ENCODE measurements at places on chromosomes 5 and 9.
A peak's percentile ranks its signal among the peaks of the same experiment; 100 is the strongest.

DNA sequence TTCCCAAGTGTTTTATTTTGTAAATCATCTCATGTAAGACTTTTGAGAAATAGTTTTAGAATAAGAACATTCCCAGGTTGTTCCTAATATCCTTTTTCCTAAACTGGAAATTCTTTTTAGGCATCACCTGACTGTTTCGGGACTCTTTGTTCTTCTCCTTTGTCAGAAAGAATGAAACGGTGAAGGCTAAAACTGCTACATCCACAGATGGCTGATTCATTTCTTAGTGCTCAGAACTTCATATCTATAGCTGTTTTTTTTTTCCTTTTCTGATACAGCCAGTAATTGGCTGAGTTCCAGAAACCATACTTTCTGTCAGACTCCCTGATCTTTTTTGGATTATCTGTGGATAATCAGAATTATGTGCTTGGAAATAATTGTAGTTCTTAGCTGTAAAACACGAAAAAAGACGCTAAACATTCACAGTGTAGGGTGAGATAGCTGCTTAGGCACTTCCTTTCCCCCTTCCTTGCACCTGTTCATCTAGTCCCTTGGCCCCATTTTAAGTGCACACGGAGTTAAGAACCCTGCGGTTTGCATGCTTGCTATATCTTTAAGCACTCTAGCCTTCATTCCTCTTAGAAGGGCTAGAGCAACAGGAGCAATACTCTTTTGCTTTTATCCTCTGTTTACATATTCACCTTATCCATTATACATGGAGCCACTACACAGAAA is 283.9 kb downstream of the PJA2 start:
- DNase-seq = no peak

GRCh38 chr9:134222018-134222573 is 57.7 kb upstream of the RNU6ATAC start:
- no peak for DNase-seq

DNA sequence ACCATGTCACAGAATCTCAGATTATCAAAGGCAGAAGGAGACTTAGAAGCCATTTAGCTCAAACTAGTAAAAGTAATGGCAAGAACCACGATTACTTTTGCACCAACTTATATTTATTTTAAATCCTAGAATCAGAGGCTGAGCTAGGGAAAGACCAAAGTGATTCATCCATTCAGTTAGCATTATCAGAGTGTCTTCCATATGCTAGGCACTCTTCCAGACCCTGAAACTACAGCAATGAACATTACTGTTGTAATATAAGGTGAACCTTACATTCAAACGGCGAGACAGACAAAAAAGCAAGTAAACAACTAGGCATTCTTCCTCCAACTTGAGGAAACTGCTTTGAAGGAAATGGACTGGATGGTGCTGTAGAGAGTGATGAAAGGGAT is 7.9 kb downstream of the PDE6A start:
- no peak for DNase-seq

GRCh38 chr9:72454871-72455491 is 66.4 kb upstream of the TMC1 start:
- DNase-seq = no peak

GRCh38 chr5:16935231-16936149 is 598 bp downstream of the MYO10 start:
- DNase-seq = no peak

GRCh38 chr9:36306471-36307306 is 48.4 kb upstream of the GNE start:
- DNase-seq = no peak

- DNase-seq = no peak
These were observed 254.6 kb downstream of the AOPEP start for GRCh38 chr9:94980947-94981722.

DNA sequence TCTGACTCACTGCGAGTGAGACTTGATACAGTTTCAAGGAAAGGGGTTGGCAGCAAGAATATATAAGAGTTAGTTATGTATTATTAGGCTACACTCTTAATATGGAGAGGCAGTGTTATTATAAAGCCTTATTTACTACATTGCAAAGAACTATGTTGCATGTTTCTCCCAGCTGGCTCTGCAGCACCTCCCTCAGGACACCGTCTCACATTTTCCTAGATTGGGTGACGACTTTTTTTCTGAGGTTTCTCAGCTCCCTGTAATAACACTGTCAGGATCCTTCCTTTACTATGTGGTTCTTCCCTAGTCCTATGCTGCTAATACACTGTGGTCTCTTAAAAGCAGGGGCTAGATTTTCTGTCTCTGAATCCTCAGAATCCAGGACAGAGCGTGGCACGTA is 153.7 kb downstream of the INSYN2B start:
- no peak for DNase-seq

DNA sequence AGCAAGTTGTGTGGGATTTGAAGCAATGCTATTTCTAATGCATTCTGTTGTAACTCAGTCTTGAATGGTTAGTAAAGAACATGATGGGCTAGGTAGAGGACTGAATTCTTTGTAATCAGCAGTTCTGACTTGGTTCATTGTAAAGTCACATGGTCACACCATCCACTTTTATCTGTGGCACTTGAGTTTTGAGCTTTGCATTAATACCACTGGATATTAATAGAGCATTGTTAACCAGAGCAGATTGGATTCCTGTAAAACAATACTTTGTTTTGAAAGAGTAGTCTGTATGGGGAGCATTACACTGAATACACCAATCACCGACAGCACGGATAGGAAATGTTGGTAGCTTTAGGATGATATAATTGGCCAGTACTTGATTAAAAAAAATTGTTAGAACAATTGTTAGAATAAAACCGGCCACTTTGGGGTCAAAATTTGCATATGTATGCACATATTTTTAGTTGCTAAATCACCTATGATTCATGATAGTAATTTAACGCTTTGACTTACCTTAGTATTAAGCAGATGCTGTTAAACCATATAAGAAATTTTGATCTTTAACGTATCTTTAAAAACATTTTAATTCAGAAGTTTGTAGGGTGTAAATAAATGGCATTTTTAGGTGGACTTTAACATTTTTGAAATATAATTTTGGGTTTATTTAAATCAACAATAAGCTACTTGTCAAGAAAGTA is 17.4 kb downstream of the SLC12A2 start:
- DNase-seq = no peak

GRCh38 chr5:16976625-16977008 is 40.5 kb upstream of the MYO10 start:
- DNase-seq = no peak

DNA sequence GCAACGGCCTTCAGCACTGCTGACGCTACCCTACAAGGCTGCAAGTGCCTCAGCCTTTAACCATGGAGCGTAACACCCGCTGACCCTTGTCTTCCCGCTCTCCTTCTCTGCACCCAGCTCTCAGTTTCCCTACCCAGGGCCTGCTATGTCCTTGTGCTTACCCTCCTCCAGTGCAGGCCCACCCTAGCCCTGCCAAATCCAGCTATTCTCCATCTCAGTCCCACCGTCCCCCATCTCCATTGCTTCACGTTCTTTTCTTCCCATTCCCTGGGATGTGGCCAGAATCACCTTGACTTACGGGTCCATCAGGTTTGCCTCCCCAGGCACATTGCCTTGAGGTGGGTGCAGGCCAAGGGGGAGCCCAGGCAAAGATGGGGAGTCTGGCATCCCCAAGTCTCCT is 91.2 kb downstream of the PAX5 start:
- no peak for DNase-seq

GRCh38 chr5:75460532-75460931 is 50.9 kb downstream of the CERT1 start:
- no peak for DNase-seq

GRCh38 chr9:126000256-126000655 is 253.1 kb downstream of the PBX3 start:
- no peak for DNase-seq

GRCh38 chr9:27303219-27303618 is 6.3 kb upstream of the EQTN start:
- DNase-seq = no peak

DNA sequence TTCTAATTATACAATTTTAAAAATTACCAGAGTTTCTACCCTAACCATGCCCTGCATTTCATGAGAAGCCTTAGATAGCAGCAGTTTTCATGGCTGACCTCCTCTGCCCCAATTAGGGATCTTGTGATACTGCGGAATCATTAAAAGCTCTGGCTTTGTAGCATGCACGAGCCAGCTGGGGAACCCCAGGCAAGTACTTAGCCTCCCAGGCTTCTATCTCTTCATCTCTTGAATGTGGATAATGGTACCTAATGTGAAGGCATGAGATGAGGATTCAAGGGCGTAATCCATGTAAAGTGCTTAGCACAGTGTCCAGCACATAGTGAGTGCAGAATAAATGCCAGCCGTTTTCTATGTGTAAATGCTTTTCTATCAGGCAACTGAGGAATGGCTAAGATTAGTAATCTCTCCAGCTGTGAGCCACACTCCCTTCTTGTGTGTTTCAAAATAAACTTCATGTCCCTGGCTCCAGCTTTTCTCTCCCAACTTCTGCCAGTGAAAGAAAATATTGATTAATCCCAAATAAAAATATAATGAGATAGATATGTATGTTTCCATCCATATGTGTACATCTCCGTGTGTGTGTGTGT is 88.4 kb downstream of the APBA1 start:
- DNase-seq = no peak

- DNase-seq = no peak
These were observed 62.2 kb upstream of the GNE start for GRCh38 chr9:36320466-36320865.

DNA sequence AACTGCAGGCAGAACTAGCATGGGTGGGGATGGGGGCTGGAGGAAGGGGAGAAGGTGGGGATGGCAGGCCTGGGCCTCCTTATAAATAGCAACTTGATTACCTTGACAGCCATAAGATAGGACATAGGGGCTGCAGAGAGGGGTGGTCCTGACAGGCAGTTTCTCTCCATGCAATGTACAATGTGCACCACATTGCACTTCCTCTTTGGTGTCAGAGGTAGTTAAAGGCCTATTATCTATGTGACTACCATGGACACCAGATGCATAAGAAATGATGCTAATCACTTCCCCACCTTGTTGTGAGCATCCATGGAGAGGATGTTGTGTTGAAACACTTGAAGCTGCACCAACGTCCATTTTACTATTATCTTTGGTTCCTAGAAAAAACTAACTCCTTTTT is 20.2 kb upstream of the SUB1 start:
- DNase-seq = no peak

DNA sequence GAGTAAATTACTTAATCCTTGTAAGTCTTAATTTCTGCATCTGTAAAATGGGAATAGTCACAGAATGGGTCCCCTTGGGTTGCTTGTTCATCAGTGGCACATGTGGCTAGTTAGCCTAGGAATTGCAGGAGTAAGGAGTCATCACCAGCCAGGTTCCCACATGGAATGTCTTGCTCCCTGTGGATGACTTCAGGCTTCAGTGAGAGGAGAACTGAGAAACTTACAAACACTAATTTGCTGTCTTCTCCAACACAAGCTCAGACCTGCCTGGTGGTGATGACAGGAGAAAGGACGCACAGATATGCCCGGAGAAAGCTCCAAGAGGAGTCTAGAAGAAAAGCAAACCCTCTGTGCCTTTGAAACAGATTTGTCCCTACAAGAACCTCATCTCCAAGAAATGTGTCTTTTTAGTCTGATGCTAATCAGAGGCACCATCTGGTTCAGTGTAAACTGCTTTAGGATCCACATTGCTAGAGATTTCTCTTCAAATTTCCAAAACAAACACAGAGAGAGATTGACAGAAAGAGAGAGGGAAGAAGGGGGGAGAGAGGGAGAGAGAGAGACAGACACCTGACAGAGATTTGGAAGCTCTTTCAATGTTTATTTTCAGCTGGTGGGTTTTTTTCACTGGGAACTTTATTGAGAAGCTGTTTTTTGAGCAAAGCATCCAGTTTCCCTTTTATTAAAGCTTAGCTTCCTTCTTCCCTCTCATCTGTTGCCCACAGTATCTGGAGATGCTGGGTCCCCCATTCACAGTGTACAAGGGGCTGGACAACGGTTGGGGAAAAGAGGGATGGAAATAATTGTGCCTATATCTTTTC is 128.3 kb downstream of the DOCK2 start:
- no peak for DNase-seq

- DNase-seq = no peak
These were observed 10.5 kb downstream of the NELFB start for GRCh38 chr9:137265496-137266161.

GRCh38 chr5:143064218-143064641 is 294.1 kb downstream of the ARHGAP26 start:
- DNase-seq = no peak

GRCh38 chr9:120562861-120563443 is 17.0 kb downstream of the CDK5RAP2 start:
- DNase-seq = peak; percentile 87

DNA sequence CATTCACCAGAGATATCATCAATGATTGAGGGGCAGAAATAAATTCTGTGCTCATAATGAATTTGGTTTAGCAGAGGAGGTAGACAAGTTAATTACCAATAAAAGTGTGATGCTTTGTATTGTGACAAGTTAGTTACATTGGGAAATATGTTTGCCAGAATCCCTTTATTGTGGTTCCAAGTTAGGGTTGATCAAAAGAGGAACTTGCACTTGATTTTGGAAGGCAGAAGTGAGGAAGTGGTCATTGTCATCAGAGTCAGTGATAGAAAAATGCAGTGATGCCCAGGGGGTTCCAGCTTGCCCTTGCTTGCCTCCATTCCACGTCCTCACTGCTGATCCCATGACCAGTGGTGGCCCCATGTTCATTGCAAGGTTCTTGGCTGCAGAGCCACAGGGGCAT is 69.7 kb downstream of the SVEP1 start:
- DNase-seq = no peak

DNA sequence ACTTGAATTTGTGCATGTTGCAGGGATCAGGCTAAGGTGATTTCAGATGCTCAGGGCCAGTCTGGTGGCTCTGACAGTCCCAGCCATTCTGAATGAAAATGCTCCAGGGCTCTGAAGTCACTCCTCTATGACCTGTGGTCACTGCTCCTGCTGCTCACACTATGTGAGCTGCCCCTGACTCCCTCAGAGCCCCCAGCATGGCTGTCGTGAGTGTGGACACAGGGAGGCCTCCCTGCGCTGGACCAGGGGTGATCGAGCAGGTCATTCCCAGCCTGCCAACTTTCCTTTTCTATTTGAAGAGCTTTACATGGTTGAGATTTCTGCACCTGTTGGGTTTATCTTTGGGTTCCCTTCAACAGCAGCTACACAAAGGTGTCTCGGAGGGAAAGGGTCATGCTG is 74.5 kb downstream of the WNK2 start:
- no peak for DNase-seq

- DNase-seq = no peak
These were observed 38.2 kb downstream of the PAPPA start for GRCh38 chr9:116191576-116192415.

- DNase-seq = no peak
These were observed 1056.5 kb upstream of the EDIL3 start for GRCh38 chr5:85441156-85441555.

DNA sequence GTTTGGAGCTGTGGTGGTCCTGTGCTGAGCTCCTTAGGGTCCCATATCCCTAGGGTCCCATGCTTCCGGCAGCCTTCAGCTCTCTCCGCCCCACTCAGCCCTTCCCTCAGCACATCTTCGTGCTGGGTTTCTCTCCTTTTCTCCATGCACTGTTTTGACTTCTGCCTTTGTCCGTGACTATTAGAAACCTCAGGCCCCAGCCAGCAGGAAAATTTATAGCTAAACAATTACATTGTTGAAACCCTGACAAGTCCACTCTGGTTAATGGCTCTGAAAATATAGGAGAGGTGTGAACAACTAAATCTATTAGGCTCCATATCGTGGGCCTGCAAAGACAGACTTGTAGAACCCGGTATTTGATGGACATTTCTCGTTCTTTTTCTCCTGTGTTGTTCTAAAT is 523.7 kb downstream of the CCDC171 start:
- DNase-seq = no peak

Measured in hematopoietic multipotent progenitor cell treated with erythropoietin and hydrocortisone succinate and interleukin-3 and kit ligand, for 17 days (in vitro differentiated cells).